ENCODE measurements at places on chromosomes 2 and 18. TPM values are rescaled to one million over a fixed set of nuclear protein-coding genes. Genes with fewer than 3 reads are reported as not detected.

- no peak for DNase-seq
Measured at GRCh38 chr2:151721161-151721560, 13.1 kb downstream of the NEB start.

GRCh38 chr2:80496775-80497174, 192.2 kb upstream of the LRRTM1 start:
- no peak for DNase-seq

DNA sequence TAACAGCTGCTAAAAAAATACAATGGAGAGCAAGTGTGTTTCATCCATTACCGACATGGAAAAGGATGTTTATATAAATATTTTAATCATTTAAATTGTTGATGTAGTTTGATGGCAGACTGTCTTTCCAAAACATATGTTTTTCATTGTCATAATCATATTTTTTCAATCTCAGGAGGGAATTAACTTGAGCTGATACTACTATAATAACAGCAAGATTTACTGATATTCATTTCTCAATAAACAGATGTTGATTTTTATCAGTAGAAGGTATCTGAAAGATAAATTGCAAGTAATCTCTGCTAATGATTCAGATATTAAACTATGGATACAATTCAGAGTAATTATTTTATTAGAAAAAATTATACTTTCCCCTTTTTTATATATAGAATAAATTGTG, 274.9 kb upstream of the TMEFF2 start:
- no peak for DNase-seq

ZNF804A gene
- total RNA-seq = 0.09 TPM

DSC2 gene
- total RNA-seq = 42.4 TPM

IRS1 gene
- 34.4 TPM for total RNA-seq
